ENCODE measurements at places on chromosomes 12 and 14.

GRCh38 chr12:123897221-123897620 lies 75.4 kb downstream of the CCDC92 start:
- peak; percentile 26 for DNase-seq

GRCh38 chr12:10802587-10802986 lies at the start of gene TAS2R7:
Gene TAS2R7 (minus strand): TSS chr12:10802627. CDS start chr12:10802570, 57 bp downstream.
- DNase-seq, result no peak

DNA sequence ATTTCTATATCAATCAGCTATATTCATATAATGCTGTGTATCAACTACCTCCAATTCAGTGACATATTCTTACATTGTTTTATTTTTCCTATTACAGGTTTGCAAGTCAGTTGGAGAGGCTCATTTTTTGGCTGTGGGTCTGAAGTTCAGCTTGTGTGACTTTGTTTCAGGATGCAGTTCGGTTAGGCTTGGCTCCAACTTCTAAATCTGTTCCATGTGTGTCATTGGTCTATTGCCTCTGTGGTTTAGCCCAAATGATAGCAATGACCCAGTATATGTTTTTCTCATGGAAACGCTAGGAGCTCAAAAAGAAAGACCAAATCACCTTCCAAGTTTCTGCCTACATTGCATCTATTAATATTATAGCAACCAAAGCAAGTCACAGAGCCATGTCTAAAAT lies 848.6 kb upstream of the LRFN5 start:
- no peak for DNase-seq

DNA sequence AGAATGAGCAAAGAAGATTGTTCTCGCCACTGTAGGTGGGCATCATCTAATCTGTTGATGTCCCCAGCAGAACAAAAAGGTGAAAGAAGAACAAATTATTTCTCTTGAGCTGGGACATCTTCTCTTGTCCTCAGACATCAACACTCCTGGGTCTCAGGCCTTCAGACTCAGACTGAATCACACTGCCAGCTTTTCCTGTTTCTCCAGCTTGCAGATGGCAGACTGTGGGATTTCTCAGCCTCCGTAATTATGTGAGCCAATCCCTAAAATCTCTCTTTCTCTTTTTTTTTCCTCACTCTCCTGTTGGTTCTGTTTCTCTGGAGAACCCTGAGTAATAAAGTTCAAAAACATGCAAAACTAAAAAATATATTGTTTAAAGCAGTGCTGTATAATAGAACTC lies 3.7 kb upstream of the TMPRSS12 start:
- DNase-seq, result no peak

DNA sequence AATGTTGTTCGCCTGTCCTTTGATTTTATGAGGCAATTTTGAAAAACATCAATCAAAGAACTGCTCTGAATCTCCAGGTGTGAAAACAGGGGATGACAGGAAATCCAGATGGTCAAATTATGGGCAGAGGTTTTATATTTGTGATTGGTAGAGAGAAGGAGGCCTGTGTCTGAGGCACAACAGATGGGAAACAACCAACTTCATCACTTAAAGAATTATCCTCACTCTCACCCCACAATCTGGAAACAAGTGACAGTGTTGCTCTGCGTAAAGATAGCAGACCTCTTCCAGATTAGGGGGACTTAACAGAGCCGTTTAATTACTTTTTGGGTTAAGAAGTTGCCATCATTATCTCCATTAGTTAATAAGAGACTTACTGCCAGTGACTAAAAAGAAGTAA lies 64.1 kb upstream of the EGLN3 start:
- DNase-seq, result no peak

Measured in AG08395 (cell line).